Naive thymus-derived CD4-positive, alpha-beta T cell (primary cell): ENCODE measurements at places on chromosomes 1 and 21. TPM values are rescaled to one million over a fixed set of nuclear protein-coding genes. Genes with fewer than 3 reads are reported as not detected.

GRCh38 chr1:160680399-160680798, 31.2 kb downstream of the CD48 start:
- peak overlapping the region; percentile 19 for H3K27ac ChIP-seq
- peaks cover 76% of the 10 kb centered on the region for H3K36me3 ChIP-seq
- H3K4me3 ChIP-seq, result no peak overlapping the region
- peaks cover 44% of the 10 kb centered on the region for H3K4me1 ChIP-seq
- no peak for DNase-seq
- no peaks in the 10 kb centered on the region for H3K27me3 ChIP-seq

DNAJC28 gene
- total RNA-seq, result not detected

LCE2C gene
- not detected in 2 replicates for total RNA-seq

TMOD4 gene
- 5.0 TPM for total RNA-seq

DNA sequence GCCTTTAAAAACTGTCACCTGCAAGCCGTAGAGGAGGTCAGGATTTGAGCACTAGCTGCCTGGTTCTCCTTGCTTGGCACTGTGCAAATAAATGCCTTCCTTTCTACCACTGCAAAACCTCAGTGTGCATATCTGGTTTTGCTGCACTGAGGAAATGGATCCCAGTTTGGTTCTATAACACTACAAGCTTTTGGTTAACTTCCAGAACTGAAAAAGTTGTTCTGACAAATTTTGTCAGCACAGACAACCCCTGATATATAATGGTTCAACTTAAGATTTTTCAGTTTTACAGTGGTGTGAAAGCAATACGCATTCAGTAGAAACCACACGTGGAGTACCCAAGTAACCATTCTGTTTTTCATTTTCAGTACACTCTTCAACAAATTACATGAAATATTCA, 29.8 kb upstream of the GALNT2 start:
- no peaks in the 10 kb centered on the region for H3K36me3 ChIP-seq
- no peaks in the 10 kb centered on the region for H3K27me3 ChIP-seq
- no peak for DNase-seq
- H3K27ac ChIP-seq, result no peak overlapping the region
- H3K4me1 ChIP-seq, result no peaks in the 10 kb centered on the region
- no peak overlapping the region for H3K4me3 ChIP-seq

DNA sequence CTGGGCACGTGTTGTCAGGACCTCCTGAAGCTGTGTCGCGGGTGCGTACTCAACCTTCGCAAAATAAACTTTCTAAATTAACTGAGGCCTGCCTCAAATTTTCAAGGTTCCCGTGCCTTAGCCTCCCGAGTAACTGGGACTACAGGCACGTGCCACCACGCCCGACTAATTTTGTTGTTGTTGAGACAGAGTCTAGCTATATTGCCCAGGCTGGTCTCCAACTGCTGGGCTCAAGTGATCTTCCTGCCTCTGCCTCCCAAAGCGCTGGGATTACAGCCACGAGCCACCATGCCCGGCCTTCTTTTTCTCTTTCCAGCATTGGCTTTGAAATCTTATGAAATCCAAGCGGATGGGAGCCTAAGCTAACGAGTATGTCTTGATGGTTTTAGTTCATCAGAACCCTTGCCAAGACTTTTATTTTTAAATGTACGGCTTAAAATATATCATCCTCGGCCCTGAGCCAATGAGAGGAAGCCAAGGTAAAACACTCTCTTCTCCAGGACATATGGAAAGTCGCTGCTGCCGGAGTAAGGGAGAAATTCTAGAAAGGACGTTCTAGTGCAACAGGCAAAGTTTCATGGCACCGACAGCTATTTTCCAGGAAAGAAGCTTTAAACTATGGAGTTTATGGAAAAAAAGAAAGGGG, 12.7 kb upstream of the ERVH48-1 start:
- no peaks in the 10 kb centered on the region for H3K36me3 ChIP-seq
- H3K4me3 ChIP-seq, result no peak overlapping the region
- DNase-seq, result no peak
- H3K27ac ChIP-seq, result no peak overlapping the region
- H3K27me3 ChIP-seq, result no peaks in the 10 kb centered on the region

CELA2B gene
- total RNA-seq, result not detected

LCE1C gene
- not detected for total RNA-seq

SLC30A1 gene
- total RNA-seq, result 9.2 TPM

- no peak overlapping the region for H3K27ac ChIP-seq
- no peak for DNase-seq
- H3K36me3 ChIP-seq, result no peaks in the 10 kb centered on the region
- H3K4me1 ChIP-seq, result no peaks in the 10 kb centered on the region
These were observed 593.8 kb downstream of the USP25 start for GRCh38 chr21:16323596-16323995.

SYT14 gene
- not detected in 2 replicates for total RNA-seq

- DNase-seq, result no peak
- H3K36me3 ChIP-seq, result no peaks in the 10 kb centered on the region
These were observed 18.6 kb upstream of the FMN2 start for GRCh38 chr1:240073097-240073496.

DNA sequence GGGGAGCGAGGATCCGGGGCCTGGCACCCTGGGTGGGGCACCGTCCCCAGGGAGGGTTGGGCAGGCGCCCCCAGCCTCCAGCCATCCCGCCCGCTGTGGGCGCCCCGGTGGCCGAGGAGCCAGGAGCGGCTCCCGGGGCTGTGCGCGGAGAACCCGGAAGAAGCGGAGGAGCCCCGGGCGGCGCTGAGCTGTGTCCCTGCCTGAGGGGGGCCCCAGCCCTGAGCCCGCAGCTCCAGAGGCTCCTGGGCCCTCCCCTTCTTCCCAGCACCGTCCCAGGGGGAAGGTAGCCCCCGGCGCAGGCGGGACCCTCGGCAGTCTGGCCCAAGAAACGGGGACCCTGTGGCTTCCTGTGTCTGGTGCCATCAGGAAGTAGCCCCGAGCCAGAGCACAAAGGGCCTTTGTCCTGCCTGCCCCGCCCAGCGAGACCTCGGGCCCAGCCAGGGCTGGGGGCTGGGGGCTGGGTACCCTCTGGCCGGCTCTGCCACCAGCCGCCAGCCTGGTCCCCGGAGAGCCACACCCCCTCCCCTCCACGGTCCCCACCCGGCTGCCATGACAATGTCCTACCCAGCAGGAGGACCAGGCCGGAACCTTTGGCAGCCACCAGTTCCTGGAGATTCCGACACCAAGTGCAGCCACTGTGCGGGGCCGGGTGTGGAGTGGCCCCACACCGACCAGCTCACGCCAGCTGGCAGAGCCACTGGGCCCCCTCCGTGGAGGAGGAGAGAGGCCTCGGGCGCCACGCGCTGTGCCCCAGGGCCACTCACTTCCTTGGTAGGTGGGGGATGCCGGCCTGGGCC, 15.6 kb upstream of the TTLL10 start:
- peaks cover 4% of the 10 kb centered on the region for H3K4me1 ChIP-seq
- H3K4me3 ChIP-seq, result peak overlapping the region; percentile 81

CAPZB gene
- 327 TPM for total RNA-seq

DNA sequence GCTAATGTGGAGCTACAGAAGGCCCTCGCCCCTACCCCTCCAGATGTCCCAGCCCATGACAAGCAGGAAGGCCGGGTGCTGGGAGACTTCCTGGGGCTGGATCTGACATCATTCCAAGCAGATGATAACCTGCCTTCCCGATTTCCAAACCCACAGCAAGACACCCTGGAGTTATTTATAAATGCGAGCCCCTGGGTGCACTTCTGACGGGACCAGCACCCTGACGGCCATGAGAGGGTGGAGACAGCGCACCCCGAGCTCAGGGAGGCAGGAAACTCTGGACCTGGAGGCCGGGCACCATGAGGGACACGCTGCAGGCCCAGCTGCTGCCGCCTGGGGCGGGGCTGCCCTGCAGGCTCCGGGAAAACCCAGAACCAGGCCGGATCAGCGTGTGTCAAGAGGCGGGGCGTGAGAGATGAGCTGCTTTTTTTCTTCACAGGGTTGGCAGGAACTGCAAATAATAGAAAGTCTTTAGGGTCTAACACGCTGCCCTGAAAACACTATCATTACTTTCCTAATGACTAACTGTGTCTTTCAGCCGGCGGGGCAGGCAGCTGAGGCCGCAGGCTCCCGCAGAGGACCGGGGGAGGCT, 2.5 kb upstream of the PCBP3 start:
- no peaks in the 10 kb centered on the region for H3K36me3 ChIP-seq
- DNase-seq, result no peak
- peaks cover 38% of the 10 kb centered on the region for H3K4me1 ChIP-seq
- H3K27me3 ChIP-seq, result no peaks in the 10 kb centered on the region
- H3K4me3 ChIP-seq, result no peak overlapping the region
- H3K27ac ChIP-seq, result peak overlapping the region; percentile 63

DNA sequence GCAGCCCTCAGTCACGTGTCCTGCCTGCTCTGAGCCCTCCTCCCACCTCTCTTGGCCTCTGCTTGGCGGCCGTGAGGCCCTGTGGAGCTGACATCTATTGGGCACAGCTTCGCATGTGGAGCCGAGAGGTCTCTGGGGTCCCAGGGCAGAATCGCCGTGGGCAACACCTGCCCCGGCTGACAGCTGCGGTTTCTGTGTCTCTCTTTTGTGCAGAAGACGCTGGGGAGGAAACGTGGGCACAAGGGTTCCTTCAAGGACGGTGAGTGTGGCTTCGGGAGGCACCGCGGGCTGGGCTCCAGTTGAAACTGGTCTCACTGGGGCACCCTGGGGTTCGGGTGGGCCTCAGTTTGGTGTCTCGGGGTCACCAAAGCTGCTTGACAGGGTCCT, 11.5 kb downstream of the ARHGEF16 start:
- H3K36me3 ChIP-seq, result no peaks in the 10 kb centered on the region
- no peak for DNase-seq
- H3K4me1 ChIP-seq, result no peaks in the 10 kb centered on the region
- H3K4me3 ChIP-seq, result no peak overlapping the region
- H3K27me3 ChIP-seq, result no peaks in the 10 kb centered on the region
- H3K27ac ChIP-seq, result no peak overlapping the region

SERPINC1 gene
- total RNA-seq, result not detected in 2 replicates

DNA sequence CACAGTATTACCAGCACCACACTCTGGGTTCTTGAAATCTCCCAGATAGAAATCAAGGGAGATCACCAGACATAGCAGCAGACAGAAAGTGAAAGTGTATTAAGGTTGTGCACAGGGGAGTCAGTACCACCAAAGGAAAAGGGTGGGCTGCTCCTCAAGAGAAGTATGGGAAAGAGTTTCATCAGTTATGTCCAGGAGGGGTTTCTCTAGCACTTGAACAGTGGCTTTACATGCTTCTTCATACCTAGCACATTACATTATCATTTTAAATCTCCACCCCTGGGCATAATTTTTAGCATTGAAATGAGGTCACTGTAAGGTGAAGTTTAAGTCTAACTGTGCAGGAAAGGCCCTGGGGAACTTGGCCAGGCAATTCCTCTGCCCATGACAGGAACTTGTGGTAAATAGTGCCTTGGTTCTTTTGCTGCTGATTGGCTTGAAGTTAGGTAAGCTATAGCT, 601.0 kb downstream of the NUF2 start:
- DNase-seq, result no peak
- H3K27ac ChIP-seq, result no peak overlapping the region
- H3K27me3 ChIP-seq, result no peaks in the 10 kb centered on the region
- H3K4me3 ChIP-seq, result no peak overlapping the region
- H3K36me3 ChIP-seq, result no peaks in the 10 kb centered on the region
- no peaks in the 10 kb centered on the region for H3K4me1 ChIP-seq

GRCh38 chr1:75992312-75992711, 60.1 kb upstream of the ASB17 start:
- H3K4me1 ChIP-seq, result no peaks in the 10 kb centered on the region
- H3K27ac ChIP-seq, result no peak overlapping the region
- no peak for DNase-seq

DNA sequence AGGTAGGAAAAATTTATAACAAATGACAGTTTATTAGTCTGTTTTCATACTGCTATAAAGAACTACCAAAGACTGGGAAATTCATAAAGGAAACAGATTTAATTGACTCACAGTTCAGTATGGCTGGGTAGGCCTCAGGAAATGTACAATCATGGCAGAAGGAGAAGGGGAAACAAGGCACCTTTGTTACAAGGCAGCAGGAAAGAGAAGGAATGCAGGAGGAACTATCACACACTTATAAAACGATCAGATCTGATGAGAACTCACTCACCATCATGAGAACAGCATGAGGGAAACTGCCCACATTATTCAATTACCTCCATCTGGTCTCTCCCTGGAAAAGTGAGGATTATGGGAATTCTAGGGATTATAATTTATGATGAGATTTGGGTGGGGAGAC, 61.3 kb downstream of the ASB17 start:
- H3K36me3 ChIP-seq, result no peaks in the 10 kb centered on the region
- DNase-seq, result no peak
- H3K4me1 ChIP-seq, result no peaks in the 10 kb centered on the region

DNA sequence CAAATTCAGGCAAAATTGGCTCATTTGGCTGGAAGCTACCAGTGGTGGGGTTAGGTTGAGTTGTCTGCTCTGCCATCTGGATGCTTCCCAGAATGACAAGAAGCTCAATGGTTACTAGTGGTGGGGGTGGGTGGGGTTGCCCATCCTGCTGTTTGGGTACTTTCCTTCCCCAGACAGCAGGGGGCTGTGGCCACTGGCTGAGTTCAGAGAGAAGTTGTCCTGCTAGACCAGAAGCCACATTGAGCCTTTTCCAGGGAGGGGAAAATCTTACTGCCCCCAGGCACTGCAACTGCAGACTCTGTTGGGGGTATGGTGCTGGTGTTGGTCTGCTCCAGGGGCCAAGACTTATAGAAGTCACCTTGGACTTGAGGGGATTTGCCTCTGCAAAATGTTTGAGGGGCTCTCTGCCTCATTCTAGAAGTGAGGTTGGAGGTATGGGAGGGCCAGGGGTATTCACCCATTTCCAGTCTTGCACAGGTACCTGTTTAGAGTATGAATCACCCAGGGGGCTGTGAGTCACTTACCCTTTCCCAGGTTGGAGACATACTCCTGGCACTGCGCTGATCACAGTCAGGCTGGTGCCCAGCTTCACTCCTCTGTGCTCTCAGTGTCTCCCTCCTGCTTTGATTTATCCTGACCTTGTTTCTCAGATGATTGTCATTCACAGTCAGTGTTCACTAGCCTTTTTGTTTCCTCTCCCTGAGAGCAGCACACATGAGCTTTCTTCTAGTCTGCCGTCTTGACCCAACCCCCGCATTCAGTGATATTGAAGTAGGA, 89.1 kb upstream of the NEGR1 start:
- no peaks in the 10 kb centered on the region for H3K4me1 ChIP-seq
- no peak overlapping the region for H3K4me3 ChIP-seq
- no peak for DNase-seq
- no peaks in the 10 kb centered on the region for H3K27me3 ChIP-seq
- H3K36me3 ChIP-seq, result no peaks in the 10 kb centered on the region

OR14K1 gene
- total RNA-seq, result not detected

- no peaks in the 10 kb centered on the region for H3K36me3 ChIP-seq
- H3K4me3 ChIP-seq, result no peak overlapping the region
- no peak overlapping the region for H3K27ac ChIP-seq
- DNase-seq, result no peak
These were observed 9.0 kb downstream of the SLC9A1 start for GRCh38 chr1:27145934-27146354.

GRCh38 chr1:50027794-50028193, 4.0 kb upstream of the AGBL4 start:
- no peak overlapping the region for H3K4me3 ChIP-seq
- no peaks in the 10 kb centered on the region for H3K36me3 ChIP-seq
- H3K27ac ChIP-seq, result no peak overlapping the region
- no peak for DNase-seq
